ENCODE measurements at places on chromosomes 6 and 20.

DNA sequence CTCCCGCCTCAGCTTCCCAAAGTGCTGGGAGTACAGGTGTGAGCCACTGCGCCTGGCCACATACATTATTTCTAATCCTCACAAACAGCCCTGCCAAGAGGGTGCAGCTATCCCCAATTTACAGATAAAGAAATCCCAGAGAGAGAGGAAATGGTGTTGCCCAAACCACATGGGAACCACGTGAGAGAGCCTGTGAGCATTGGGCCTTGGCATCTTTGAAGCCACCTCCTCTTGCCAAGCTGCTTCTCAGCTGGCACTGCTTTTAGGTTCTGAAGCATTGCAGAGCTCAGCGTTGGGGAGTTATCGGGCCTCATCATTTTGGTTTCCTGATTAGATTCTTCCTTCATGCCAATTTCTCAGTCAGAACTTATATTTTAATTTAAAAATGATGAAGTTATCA is 80.3 kb downstream of the CTNNBL1 start:
- no peak for DNase-seq

DNA sequence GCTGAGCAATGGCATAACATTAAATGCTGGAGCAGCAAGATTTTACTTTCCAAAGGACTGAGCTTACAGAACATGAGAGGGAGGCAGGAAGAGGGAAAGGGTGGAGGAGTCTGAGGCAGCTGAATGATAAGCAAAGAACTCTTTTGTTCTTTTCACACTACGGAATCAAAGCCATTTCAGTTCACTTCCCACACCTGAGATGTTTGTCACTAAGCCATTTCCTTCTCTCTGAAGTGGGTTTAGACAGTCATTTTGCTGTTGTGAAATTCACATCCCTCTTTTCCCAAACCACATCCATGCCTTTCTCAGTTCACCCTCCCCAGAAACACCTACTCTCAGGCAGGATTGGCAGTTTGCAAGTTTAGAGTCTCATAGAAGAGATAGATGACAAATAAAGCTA is 267.9 kb downstream of the ADGRG6 start:
- DNase-seq: no peak

GRCh38 chr6:166252601-166253000 is 55.6 kb downstream of the PRR18 start:
- no peak for DNase-seq

- no peak for DNase-seq
These were observed 2.1 kb downstream of the FOXP4 start for GRCh38 chr6:41548098-41548840.

- DNase-seq: no peak
These were observed 3.9 kb downstream of the ZMYND8 start for GRCh38 chr20:47352332-47353238.

- no peak for DNase-seq
These were observed 50.6 kb downstream of the FGD2 start for GRCh38 chr6:37056112-37056403.

DNA sequence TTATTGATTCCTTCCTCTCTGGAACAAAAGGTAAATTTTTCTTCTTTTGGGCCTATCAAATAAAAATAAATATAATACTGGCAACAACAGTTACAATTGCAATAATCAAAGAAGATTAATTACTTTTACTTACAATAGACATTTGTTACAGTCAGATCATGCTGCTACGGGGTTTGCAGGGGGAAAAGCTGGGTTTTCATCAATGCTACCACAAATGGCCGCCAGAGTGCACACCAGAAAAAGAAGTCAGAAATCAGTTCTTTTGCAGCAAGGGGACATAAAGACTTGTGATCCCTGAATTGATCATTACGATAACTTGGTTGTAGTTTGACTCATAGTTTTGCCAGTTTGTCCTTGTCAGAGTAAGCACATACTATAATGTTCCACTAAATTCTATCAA is 714.5 kb upstream of the EYS start:
- DNase-seq: no peak

GRCh38 chr6:85580878-85581267 is 12.8 kb downstream of the SNX14 start:
- DNase-seq: no peak

DNA sequence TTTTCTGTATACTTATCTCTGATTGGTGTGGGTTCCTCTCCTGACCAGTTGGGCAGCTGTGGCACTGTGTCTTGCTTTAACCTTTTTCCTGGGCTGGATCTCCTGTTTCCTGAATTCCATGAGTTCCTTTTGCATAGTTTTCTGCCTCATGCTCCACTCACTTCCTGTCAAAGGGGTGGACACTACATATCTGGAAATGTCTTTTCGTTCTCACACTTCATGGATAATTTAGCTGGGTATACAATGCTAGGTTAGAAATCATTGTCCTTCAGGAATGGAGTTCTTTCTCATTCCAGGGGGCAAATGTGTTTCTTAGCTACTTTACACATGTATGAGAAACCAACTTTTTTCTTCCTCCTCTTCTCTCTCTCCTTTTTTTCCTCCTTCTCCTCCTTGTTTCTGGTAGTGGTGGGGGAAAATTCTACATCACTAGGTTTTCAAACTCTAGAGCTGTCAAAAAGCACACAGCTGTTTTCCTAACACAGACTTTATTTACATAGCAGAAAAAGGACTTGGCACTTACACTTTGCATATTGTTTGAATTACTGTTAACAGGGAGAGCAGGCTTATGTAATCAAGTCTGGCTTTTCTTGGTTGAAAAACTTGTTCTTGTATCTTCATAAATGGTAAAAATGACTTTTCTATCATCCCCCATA is 9.0 kb upstream of the DDX27 start:
- DNase-seq: no peak

- DNase-seq: no peak
These were observed 183.4 kb upstream of the SULF2 start for GRCh38 chr20:47968541-47969310.

GRCh38 chr20:11993886-11994461 is 76.3 kb downstream of the BTBD3 start:
- DNase-seq: no peak

- no peak for DNase-seq
These were observed 521 bp upstream of the RAD21L1 start for GRCh38 chr20:1225263-1225782.

DNA sequence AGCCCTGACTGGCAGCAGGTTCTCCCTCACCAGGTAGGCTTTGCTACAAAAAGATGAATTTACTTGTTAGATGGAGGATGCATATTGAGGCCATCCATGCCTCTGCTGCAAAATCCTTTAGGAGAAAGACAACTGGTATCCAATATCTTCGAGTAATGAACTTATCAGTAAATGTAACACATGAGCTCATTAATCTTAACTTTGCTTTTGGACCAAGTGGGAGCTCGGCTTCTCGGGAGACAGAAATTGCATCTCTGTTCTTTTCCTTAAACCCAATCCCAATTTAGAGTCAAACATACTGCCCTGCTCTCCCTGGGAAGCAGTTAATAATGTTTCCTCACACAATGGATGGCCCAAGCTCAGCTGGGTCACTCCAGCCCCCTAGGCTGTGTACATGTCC is 330.5 kb downstream of the ZFAND3 start:
- no peak for DNase-seq

- no peak for DNase-seq
These were observed 805 bp upstream of the STX16 start for GRCh38 chr20:58650181-58650775.

DNA sequence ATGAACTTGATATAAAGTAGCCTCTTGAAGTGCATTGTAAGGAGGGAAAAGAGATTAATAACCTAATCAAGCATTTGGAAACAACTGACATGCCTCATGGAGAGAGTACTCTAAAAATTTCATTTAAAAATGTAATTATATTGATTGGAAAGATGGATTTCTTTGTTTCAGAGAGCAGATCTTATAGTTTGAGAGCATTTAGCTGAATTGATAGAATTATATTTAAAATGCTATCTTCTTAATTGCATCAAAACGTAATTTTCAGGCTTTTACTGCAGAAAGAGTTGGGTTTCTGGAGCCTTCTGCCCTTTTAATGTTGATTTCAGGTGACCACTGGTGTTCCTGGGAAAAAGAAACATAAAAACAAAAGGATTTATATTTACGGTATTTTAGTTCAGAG is 130.6 kb downstream of the EDN3 start:
- no peak for DNase-seq

GRCh38 chr6:91802431-91802830 is 1215.6 kb upstream of the MAP3K7 start:
- DNase-seq: no peak

DNA sequence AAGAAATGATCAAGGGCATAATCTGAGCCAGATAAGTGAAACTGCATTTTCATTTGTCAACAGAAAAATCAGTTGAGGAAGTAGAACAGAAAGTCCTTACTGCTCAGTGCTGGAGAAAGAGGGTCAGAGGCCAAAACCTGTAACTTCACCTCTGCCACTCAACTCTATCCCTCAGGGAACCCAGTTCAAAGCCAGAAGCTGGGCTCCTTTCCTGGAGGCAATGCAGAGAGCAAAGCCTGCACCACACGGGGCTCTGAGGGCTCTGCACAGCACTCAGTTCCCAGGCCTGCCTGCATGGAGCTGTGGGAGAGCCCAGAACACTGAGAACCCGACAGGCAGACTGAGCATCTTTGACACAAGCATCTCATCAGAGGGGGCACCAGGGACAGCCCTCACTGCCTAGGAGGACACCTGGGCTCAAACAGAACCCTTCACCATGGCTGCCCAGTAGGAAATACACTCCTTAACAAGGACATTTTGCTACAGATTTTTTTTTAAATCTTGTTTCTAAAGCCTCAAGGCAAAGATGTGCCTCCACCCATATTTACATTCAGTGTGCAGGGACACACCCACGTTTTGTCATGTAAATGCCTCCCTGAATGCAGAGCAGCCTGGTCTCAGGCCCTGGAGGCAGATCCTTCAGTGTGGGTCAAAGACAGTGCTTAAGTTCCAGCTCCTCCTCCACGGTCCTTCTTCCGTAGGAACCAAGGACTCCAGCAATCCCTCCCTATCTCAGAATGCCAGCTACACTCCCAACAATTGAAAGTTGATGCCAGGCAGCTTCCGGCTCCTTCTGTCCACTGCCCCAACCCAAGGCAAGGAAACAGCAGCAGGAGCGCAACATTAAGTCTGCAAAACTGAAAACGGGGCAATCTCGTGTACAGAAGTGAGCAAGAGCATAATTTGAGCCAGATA is 6.6 kb downstream of the RNASET2 start:
- no peak for DNase-seq
